ENCODE measurements at places on chromosomes 6 and 20.

- H3K4me3 ChIP-seq, result no peak overlapping the region
- no peak overlapping the region for H3K27ac ChIP-seq
- DNase-seq, result peak; percentile 37
- no peaks in the 10 kb centered on the region for H3K4me1 ChIP-seq
- no peaks in the 10 kb centered on the region for H3K36me3 ChIP-seq
Measured at GRCh38 chr6:131199568-131200272, 64.5 kb downstream of the AKAP7 start.

- H3K27me3 ChIP-seq, result no peaks in the 10 kb centered on the region
- DNase-seq, result no peak
- no peaks in the 10 kb centered on the region for H3K4me1 ChIP-seq
- no peak overlapping the region for H3K4me3 ChIP-seq
- no peaks in the 10 kb centered on the region for H3K36me3 ChIP-seq
- no peak overlapping the region for H3K27ac ChIP-seq
Measured at GRCh38 chr6:53192682-53193188, 44.1 kb upstream of the GCM1 start.

- H3K4me3 ChIP-seq, result no peak overlapping the region
- no peaks in the 10 kb centered on the region for H3K27me3 ChIP-seq
- H3K4me1 ChIP-seq, result no peaks in the 10 kb centered on the region
- DNase-seq, result no peak
- no peaks in the 10 kb centered on the region for H3K36me3 ChIP-seq
- no peak overlapping the region for H3K27ac ChIP-seq
Measured at GRCh38 chr6:109260126-109260525, 122.1 kb downstream of the CD164 start.

DNA sequence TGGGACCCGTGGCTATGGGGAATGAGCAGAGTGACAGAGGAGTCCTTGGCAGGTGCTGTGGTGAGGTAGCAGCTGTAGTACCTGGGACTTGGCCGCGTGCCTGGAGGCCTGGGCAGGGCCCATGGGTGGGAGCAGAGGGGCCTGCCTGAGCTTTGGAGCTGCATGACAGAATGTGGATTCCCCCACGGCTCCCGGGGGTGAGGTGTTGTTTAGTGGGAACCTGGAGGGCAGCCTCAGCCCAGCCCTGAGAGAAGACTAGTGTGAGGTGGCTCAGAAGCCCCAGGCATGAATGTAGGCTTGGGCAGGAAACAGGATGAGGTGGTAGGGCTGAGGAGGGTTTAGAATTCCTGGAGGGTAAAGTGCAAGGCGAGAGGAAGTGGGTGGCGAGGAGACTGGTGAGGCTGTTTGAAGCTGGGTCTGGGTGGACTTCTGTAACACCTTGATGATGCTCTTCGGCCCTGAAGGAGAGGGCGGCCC is 86.5 kb upstream of the SCP2D1 start:
- no peaks in the 10 kb centered on the region for H3K36me3 ChIP-seq
- no peaks in the 10 kb centered on the region for H3K27me3 ChIP-seq
- peaks cover 5% of the 10 kb centered on the region for H3K4me1 ChIP-seq
- H3K27ac ChIP-seq, result no peak overlapping the region

GRCh38 chr6:154683756-154684523 is 49.3 kb upstream of the SCAF8 start:
- no peak overlapping the region for H3K4me3 ChIP-seq
- no peaks in the 10 kb centered on the region for H3K36me3 ChIP-seq
- DNase-seq, result no peak

GRCh38 chr6:107419733-107420132 is 39.6 kb downstream of the PDSS2 start:
- H3K4me3 ChIP-seq, result no peak overlapping the region
- H3K36me3 ChIP-seq, result no peaks in the 10 kb centered on the region
- no peak overlapping the region for H3K27ac ChIP-seq

DNA sequence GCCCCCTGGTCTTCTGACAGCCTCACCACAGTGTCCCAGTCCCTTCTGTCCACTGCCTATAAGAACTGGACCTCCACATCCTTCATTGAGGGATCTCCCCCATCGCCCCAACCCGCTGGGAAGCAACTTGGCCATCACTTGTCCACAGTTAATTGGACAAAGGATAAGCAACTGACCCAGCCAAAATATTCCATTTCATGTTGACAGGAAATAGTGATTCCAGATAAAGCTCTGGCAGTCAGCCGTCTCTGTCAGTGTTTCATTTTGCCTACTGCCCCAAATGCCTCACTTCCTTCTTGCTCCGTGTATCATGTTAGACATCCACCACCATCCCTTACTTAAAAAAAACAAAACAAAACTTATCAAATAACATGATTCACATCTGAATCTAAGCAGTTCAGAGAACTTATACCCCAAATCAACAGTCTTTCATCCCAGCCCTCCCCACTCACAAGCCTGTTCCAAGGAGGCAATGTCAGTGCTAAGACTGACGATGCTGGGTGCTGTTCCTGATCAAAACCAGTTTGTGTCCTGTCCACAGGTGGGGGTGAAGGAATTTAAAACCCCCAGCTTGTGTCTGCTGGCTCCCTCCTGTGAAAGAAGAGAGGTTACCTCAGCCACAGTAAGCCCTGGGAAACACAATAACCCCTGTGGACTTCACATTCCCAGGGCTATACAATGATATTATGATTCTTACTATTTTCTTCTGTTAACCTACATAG is 162.5 kb downstream of the WDR27 start:
- no peak overlapping the region for H3K4me3 ChIP-seq
- no peaks in the 10 kb centered on the region for H3K4me1 ChIP-seq
- no peak for DNase-seq
- H3K27ac ChIP-seq, result no peak overlapping the region

GRCh38 chr20:40875116-40876085 is 153.2 kb upstream of the TOP1 start:
- no peaks in the 10 kb centered on the region for H3K27me3 ChIP-seq
- no peaks in the 10 kb centered on the region for H3K4me1 ChIP-seq
- no peak for DNase-seq
- no peak overlapping the region for H3K27ac ChIP-seq
- no peak overlapping the region for H3K4me3 ChIP-seq

DNA sequence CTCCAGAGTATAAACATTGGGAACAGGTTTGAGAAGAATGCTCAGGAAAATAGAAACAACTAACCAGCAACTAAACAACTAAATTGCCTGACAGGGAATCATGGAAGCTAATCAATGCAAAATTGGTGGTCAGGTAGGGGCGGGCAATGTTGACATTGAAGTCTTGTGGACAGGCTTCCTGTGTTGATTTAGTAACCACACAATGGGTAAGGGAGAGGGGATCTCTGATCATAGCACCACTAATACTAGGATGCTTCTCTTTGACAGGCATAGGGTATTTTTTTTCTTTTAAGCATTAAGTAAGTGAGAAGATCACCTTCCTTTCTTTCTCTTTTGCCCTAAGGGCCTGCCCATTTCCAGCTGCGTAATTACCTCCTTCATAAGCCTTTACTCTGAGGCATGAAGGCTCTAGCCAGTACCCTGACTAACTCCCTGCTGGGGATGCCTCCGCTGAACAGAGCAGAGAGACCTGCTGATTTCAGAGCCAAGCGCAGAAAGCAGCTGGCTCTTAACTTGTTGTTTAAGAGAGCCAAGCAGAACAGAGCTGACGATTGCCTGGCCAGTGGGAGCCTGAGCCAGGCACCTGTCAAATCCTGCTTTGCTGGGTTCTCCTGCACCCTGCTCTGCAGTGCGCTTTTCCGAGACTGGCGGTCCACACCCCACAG is 118.7 kb downstream of the BMP2 start:
- no peak overlapping the region for H3K4me3 ChIP-seq
- H3K36me3 ChIP-seq, result no peaks in the 10 kb centered on the region
- H3K27ac ChIP-seq, result no peak overlapping the region
- H3K4me1 ChIP-seq, result no peaks in the 10 kb centered on the region
- no peak for DNase-seq
- no peaks in the 10 kb centered on the region for H3K27me3 ChIP-seq

- no peak overlapping the region for H3K4me3 ChIP-seq
- H3K4me1 ChIP-seq, result peaks cover 21% of the 10 kb centered on the region
- peak; percentile 42 for DNase-seq
- no peak overlapping the region for H3K27ac ChIP-seq
Measured at GRCh38 chr6:136684466-136684865, 107.8 kb downstream of the MAP3K5 start.

Data from thyroid gland (tissue), 4 donors.